ENCODE measurements at places on chromosomes 12 and 14.

DNA sequence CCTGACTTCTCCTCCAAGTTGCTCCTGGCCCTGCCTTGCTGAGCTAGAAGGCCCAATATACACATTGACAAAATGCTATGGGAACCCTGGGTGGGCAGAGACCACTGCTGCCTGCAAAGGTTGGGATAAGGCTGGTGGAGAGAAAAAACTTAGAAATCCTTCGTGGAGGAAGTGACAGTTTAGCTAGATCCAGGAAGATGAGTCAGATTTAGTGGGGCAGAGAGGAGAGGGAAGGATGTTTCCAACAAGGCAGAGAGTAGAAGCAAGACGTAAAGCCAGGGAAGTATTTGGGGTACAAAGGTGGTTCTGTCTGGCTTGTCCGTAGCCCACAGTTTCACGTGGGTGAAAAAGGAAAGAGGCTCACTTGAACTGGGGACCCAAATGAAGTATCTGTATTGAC is 69.0 kb upstream of the CLMN start:
- no peak for DNase-seq

GRCh38 chr14:74704656-74705055 is 8.2 kb downstream of the AREL1 start:
- DNase-seq = no peak

GRCh38 chr14:22613106-22613695 is 15.1 kb downstream of the ABHD4 start:
- no peak for DNase-seq

- no peak for DNase-seq
Measured at GRCh38 chr12:10362325-10362724, 27.5 kb downstream of the KLRK1 start.

DNA sequence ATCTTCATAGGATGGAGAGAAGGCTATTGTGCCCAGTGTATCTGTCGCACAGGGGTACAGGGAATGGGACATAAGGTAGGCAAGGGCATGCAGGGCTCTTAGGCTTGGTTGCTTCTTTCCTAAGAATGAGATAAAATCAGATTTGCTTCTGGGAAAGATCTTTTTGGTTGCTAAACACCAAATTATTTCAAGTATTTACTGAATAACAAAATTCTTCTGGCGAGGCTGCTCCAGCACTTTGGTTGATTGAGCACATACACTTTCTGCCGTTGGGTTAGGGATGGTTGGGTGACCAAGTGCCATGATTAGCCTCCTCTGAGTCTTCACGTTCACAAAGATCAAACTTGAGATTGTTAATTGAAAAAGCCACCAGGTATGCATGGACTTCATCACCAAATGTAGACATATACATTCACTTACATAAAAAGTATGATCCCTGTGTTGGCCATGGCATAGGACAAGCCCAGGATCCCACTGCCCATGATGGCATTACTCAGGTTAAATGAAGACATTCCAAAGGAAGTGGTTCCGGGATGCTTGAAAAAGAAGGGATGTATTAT is 38.2 kb downstream of the SLC38A4 start:
- no peak for DNase-seq

GRCh38 chr12:127723251-127723650 is 543.7 kb upstream of the TMEM132C start:
- DNase-seq = no peak

- no peak for DNase-seq
Measured at GRCh38 chr12:77882709-77883108, 52.0 kb downstream of the NAV3 start.

DNA sequence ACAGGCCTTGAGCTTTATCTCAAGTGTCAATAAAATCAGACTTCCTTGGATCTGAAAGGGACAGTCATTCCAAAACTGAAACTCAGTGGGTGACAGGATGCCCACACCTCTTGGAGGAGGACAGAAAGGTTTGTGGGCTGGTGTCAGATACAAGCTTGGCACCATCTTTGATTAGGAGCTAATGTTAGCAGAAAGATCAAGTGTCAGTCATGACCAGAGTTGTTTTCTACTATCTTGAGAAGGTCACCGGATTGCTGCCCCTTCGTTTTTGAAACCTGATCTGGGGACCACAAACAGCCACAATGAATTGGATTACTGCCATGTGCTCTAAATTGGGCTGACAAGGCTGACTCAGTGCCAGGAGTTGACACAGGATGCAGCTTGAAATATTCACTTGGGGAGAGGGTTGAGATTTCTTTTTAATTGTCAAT is 88.3 kb downstream of the OTOGL start:
- DNase-seq = peak; percentile 71

- no peak for DNase-seq
Measured at GRCh38 chr12:18207266-18207665, 54.1 kb upstream of the PIK3C2G start.

- no peak for DNase-seq
Measured at GRCh38 chr14:68254669-68255527, 435.3 kb downstream of the RAD51B start.

- no peak for DNase-seq
Measured at GRCh38 chr14:51697848-51698247, 46.1 kb downstream of the FRMD6 start.

GRCh38 chr12:122830517-122831214 is 4.6 kb upstream of the HIP1R start:
- peak; percentile 69 for DNase-seq

GRCh38 chr12:128079-128478 is 61.5 kb downstream of the IQSEC3 start:
- DNase-seq = no peak

- DNase-seq = no peak
Measured at GRCh38 chr12:130916241-130916911, 37.3 kb upstream of the ADGRD1 start.

DNA sequence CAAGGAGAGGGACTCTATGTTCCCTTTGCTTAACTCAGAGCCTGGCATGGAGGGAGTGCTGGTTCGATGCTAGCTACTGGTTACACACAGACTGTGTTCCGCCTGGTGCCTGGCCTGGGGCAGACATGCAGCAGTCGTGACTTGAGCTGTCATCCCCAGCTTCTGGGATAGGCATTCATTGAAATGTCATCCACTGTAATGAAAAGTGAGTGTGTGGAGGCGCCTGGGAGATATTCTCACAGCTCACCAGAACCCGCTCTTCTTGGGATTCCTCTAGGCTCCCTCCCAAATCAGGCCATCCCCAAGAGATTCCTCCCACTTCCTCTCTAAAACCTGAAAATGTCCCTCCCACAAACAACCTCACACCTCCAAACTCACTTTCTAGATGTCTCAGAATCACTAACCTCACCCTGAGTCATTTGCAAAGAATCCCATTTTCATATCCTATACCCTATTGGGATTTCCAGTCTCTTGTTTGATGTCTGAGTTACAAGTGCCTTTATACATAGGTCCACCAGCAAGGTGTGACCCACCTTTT is 82.8 kb downstream of the CRACR2A start:
- DNase-seq = no peak

- no peak for DNase-seq
Measured at GRCh38 chr12:3380200-3381043, 110.6 kb upstream of the PRMT8 start.

DNA sequence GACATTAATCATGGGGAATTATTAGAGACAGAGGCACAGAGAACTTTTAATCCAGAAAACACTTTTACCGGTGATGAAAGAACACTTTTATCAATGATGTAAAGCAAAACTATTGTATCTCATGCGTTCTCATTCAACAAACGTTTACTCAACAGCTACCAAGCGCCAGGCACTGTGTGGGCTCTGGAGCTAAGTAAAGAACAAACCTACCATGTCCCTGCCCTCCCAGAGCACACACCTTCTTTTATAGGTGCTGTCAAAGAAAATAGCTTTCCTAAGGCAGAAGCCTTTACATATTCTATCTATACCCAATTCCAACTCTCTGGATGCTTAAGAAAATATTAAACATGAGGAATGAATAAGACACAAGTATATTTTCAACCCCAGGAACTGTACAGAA is 91.1 kb downstream of the FOXN3 start:
- DNase-seq = no peak

- DNase-seq = no peak
Measured at GRCh38 chr12:83763425-83763824, 1076.7 kb downstream of the TMTC2 start.

- DNase-seq = no peak
Measured at GRCh38 chr12:109422251-109422650, 54.8 kb downstream of the KCTD10 start.

- DNase-seq = no peak
Measured at GRCh38 chr14:36268121-36268520, 52.3 kb downstream of the MBIP start.

DNA sequence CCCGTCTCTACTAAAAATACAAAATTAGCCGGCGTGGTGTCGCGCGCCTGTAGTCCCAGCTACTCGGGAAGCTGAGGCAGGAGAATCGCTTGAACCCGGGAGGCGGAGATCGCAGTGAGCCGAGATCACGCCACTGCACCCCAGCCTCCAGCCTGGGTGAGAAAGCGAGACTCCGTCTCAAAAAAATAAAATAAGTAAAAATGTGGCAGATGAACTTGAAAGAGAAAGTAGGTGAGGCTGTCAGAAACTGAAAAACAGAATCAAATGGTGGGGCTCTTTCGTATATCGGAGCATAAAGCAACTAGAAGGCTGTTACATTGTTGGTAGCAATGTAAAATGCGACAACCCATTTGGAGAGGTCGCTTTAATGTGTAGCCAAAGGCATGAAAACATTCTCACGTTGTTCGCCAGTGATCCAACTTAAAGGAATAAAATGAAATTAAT is 767 bp upstream of the CCNT1 start:
- DNase-seq = no peak

DNA sequence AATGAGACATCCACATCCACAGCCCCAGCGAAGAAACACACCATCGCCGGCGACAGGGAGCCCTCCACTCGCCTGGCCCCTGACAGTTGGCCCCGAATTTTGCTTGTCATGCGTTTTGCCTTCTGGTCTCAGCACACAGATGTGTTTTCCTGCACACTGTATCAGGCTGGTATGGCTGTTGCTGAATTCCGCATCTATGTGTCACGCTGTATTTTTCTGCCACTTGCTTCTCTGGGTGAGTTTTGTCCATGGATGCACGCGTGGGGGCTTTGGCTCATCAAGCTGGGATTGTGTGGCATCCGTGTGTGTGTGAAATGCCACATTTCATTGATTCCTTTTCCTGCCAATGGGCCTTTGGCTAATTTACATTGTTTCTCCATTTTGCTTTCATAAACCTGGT is 26.5 kb downstream of the ARL6IP4 start:
- no peak for DNase-seq

DNA sequence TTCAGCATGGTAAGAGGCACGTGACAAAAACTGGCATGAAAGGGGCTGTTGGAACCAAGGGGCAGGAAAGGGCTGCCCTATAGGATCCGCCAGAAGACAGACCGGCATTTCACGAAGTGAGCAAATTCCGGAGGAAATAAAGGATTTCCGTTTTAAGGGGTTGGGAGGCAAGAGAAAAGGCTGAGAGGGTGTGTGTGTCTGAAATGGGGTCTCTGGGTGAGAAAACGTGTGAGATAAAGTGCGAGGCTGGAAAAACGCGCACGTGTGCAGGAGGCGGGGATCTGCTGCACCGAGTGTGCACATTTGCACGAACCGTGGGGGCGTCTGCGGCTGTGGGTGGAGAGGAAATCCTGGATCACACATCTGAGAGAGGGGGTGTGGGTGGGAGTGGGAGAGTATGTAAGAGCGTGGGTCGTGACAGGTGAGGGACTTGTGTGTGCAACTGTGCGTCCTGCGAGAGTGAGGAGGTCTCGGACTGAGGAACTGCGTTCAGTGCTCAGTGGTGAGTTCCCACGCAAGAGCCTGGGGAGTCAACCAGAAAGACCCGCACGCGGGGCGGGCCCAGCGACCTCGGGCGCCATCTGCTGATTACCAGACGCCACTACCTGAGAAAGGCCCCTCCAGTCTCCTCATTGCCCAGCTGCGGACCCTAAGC is 37.0 kb upstream of the P2RX7 start:
- DNase-seq = peak; percentile 19

- DNase-seq = no peak
Measured at GRCh38 chr12:66232263-66232662, 43.2 kb downstream of the IRAK3 start.

DNA sequence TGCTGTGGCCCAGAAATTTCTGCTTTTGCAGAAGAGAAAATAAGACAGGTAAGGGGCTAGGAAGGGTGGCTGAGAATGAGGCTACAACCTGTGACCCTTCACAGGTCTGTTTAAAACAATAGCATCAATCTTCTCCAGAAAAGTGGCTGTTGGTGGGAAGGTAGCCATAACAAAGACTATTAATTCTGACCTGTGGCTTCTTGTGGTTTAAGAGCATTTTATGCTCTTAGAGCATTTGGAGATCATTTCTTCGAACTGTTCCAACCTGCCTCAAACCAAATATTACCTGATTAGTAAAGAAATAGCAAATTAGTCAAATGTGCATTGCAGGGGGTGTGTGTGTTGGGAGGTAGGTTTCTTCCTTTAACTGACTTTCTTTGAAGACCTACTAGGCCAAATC is 15.2 kb upstream of the TCP11L2 start:
- DNase-seq = no peak

GRCh38 chr12:111122458-111122878 is 202.1 kb upstream of the MYL2 start:
- DNase-seq = no peak

- DNase-seq = no peak
Measured at GRCh38 chr12:48991247-48992050, 7.7 kb downstream of the DDN start.

DNA sequence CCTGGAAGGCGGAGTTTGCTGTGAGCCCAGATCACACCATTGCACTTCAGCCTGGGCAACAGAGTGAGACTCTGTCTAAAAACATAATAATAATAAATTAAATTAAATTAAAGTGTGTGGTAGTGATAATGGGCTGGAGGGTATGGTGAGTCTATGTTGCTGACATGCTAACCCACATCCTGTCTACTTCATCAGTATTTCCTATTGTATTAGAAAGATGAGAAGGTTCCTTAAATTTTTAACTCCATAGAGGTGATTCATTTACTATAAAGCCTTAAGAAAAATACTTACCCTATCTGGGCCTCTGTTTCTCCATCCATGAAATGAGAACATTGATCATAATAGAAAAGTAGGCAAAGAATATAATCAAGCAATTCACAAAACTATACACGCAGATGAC is 280.5 kb downstream of the FBXL14 start:
- DNase-seq = no peak

DNA sequence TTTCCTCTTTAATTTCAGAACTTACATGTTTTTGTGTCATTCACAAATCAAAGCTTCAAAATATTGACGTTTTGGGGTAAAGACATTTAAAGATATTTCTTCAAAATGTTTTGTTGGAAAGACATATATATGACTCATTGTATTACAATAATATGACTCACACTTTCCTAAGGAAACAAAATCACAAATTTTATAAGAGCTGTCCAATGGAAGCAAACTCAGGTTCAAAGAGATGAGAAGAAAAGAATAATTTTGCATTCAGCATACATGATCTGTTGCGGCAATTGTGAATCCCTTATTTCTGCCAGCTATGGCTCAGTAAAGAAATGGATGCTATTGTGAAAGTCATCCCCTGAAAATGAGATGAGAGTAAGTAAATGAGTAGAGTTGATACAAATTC is 82.7 kb downstream of the GRIP1 start:
- DNase-seq = no peak
